ENCODE measurements at places on chromosomes 3 and 15.

DNA sequence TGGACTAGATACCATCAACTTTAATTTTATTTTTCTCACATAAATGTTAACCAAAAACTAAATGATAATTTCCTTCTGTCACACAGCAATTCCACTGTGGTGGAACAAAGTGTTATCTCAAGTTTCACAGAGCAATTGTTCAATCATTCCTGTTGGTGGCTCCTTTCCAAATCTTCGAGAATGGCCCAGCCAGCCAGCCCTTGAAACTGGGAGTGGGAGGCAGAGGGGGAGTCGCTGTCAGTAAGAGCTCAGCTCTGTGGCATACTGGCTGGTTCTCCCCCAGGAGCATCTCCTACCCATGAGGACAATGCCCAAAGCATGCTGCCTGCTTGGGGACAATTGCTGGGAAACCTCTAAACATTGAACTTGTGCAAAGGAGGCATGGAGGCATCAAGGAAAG lies 47.7 kb downstream of the MECOM start:
- no peak for DNase-seq

DNA sequence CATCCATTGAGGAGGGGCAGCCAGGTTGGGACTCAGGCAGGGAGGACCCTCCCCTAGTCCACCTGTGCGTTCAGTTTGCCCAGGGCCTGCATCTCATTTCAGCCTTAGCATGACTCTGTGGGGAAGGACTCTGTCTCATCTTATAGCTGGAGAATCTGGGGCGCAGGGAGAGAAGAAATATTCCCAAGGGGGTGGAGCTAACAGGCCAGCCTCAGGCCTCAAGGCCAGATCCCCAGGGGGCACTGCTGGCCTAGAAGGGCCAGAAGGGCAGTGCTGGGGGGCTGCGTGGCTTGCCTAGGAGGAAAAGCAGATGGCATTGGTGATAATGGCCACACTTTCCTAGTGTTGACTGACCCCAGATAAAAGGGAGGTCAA lies 10.9 kb downstream of the AMOTL2 start:
- no peak for DNase-seq

DNA sequence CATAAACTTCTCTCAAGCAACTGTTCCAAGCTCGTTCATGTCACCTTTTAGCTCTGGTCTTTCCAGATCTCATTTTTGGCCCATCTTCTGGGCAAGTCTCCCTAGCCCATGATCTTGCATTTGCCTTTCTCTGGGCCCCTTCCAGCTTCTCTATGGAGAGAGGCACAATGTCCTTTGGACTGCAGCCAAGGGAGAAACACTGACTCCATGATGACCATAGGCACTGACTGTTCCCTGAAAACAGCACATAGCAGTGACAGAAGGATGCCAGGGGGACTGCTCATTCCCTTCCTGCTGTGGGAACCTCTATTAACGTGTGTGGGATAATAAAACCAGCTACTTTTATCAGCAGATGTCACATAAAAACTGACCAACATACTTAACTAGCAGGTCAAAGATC lies 60.3 kb downstream of the STRIT1 start:
- peak; percentile 96 for DNase-seq

DNA sequence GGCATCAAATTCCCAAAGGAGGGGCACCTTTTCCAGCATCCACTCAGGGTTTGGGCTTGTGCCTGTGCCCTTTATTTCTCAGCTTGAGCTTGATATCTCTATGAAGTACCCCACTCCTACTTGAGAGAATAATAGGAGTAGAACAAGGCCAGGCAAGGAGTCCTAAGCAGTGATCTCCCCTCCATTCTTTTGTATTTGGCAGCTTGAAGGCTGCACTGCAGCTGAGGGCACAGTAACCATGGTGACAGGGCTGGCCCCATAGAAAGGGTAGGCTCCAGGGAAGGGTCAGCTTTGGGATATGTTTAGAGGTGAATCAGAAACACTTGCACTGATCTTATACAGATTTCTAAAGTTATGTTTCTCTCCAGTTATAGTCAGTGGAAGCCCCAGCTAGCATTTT lies 145.4 kb upstream of the SLC24A5 start:
- DNase-seq, result no peak

DNA sequence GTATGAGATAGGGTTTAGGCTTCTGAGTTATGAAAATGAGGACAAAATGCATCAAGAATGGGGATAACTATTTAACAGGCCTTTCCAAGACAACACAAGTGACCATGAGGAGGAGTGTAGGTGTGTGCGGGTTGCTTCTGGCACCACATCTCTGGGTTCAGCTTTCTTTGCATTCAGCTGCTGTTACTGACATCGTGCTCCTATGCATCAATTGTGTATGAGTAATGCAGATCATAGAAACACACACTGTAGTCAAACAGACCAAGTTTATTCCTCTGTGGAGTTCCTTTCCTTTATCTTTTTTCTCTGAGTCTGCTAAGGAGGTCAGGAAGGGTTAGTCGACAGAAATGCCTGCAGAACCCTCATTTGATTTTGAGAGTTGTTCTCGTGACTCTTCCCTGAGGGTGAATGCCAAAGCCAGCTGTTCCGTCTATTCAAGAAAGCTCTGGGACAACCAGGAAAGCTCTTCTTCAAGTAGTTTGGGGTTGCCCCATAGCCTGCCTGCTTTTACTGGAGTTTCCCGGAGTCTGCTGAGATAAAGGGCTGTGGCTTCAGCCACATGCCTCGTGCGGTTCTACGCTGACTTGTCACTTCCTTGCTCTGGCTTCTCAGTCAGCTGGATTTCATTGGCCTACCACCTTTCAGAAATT lies 136.7 kb upstream of the TLE3 start:
- DNase-seq, result no peak

DNA sequence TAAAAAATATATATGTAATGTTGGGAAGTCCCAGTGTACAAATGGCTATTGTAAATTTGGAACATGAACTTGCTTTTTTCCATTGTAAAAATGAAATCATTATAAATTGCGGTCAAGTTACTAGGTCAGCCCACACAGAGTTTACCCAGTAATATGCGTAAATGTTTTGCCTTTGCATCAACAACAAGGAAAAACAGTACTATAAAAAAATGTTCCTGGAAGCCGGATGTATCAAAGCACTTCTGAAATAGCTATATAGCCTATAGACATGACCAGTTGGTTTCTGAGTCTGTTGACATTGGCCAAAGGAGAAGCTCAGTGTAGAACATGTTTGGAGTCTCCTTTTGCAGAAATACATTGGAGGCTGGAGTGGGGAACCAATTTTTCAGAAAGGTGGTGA lies 23.2 kb downstream of the CTNNB1 start:
- no peak for DNase-seq

DNA sequence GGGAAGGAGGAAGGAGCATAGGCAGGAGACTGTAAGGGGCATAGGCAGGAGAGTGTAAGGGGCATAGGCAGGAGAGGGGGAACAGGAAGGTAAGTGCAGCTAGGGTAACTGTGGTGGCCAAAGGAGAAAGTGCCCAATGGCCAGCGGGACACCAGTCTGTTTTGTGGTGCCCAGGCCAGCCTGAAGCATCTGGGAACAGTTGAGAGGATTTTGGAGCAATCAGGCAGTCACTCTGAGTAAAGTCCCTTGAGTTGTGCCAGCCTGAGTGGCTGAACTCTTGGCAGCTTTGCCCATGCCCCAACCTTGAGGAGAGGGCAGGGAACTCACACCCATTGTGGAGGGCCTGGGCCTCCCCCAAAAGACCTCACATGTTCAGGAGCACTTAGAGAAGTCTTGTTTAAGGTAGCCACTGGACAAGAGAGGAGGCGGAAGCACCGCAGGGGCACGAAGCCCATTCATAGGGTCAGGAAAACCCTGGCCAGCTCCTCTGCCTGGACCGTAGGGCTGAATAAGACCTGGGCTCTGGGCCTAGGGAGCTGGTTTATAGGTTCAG lies 3.5 kb upstream of the TGM5 start:
- no peak for DNase-seq

DNA sequence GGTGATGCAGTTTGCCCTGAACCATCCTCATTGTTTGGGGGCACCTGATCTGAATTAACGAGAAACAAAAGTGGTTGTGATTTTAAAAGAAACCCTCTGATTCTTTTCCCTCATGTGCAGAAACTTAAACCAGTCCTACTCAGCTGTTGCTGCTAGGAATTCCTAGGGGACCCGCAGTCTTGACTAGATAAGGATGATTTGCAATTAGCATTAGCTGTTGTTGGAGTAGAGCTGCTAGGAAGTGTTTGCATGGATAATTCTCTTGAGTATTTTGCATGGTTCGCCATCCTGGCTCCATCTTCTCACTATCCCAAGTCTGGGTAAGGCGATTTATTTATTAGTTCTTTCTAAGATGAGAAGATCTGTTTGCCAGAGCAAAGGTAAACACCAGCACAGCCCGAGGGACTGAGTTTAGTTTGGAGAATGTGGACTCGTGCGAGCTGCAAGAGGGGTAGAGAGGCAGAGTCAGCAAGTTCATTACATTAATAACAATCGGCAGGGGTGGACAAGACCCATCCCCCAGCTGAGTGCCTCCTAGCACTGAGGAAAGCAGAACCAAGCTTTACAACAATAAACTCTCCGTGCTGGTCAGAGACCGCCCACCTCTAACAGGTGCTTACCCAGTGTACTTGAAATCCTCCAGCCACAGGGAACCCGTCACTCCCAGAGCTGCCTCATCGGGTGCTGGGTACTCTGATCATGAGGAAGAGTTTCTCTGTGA lies 4.1 kb downstream of the FGD5 start:
- peak; percentile 17 for DNase-seq

DNA sequence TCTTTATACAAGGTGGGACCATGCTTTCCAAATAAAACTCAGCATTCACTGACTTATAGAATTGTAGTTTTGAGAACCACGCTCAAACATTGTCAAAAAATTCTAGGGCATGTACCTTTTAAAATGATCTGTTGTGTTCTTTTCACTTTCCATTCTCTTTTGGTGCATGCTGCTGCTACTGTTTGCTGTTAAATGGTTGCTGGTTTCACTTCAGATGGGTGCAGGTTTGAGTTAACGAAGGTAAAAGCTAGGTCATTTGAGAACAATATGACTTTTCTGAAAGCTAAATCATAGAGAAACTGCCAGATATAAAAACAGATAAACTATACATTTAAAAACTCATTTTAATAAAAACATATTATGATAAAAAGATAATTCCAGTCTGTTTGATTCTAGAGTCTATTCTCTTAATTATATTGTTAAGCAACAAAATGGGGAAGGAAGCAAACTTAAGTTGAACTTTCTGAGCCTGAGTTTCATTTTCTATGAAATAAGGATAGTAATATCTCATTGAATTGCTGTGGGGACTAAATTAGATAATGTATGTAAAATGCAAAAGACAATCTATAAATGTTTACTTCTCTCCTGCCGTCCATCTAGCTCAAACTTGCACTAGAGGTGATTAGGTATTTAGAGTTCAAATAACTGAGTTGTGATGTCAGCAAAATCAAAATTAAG lies 82.4 kb downstream of the OXSM start:
- no peak for DNase-seq

GRCh38 chr15:75647370-75648155 lies at the start of gene SNX33:
SNX33 (plus strand) TSS chr15:75647912; CDS start chr15:75649103, 1,191 bp downstream.
- no peak for DNase-seq

- DNase-seq, result peak; percentile 15
These were observed 54.0 kb downstream of the NR1D2 start for GRCh38 chr3:23999012-23999641.

DNA sequence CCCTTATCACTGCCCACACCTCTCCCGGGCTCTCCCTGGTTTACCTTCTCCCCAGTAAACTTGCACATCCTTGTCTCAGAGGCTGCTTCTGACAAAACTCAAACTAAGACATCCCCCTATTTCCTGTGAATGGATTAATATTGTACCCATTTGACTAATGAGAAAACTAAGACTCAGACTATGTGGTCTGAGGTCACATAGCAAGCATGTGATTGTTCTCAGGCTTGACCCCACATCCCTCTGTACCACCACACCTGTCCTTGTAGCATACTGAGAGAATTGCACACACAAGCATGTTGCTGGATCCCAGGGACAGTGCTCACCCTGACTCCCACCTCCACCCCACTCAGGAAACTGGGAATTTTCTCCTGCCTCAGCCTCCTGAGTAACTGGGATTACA lies 90.7 kb upstream of the HES1 start:
- no peak for DNase-seq

- no peak for DNase-seq
These were observed 1.4 kb upstream of the TMEM87A start for GRCh38 chr15:42274702-42274989.

DNA sequence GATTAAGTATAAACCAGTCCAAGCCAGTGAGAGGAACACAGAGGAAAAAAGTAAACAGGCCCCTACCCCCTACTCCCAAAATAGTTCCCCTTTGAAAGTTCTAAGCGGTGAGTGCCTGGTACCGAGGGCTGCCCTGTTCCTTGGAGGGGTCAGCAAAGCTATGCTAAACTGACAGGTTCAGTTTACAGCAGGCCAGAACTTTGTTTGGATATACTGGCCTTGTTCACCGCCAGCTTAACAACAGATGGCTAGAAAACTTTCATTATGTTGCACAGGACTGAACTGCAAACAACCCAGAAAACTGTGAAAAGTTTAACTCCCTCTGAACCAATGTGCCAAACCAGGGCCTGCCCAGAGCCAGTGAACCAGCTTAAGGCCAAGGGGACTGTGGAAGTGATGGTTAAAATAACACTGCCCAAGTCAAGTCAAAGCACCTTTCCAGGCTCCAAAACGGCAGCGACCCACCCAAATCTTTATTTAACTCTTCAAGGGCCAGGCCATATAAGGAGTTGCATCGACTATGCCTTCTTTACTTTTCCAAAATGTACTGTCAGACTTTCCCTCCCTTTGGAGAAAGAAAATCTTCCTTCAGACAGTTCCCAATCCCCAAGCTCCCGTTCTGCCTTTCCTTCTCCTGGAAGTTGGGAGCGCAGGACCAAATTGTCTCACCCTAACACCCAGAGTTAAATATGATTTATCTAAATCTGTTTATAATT lies 448.0 kb downstream of the FOXP1 start:
- DNase-seq, result no peak

DNA sequence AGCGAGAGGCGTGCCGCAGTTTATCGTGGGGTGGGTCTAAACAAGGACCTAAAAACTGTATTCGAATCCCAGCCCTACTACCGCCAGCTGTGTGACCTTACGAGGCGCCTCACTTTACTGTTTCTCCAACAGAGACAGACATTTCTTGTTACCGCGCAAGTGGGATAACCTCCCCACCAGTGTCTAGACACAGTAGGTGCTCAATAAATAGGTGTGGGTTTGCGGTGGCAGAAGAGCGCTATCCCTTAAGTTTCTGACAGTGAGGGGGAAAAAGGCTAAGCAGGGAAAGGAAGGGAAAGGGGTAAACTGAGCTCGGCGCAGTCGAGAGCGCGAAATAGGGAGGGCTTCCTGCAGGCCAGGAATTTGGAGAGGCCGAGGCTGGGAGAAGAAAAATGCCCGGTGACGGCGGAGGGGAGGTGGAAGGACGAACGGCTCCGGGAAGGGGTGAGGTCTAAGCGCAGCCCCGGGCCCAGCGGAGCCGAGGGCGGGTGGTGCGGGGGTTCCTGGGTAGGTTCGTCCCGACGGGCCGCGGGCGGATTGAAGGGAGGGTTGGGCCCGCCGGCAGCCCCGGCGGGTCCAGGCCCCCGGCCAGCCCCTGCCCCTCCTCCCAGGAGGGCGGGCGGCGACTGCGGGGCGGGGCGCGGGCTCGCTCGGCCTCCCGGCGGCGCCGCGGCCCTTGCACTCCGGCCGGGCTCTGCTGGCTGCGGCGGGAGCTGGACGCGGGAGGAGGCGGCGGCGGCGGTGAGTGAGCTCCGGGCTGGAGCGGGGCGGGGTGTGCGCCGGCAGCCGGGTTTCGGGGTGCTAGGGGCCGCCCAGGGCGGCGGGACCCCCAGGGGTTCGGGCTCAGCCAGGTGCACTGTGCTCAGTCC lies at the start of gene CGNL1:
CGNL1 (plus strand) TSS at position 679 of the 869 bp plus-strand sequence. CDS start 61,495 bp downstream, outside the sequence.
- no peak for DNase-seq

All from LNCaP clone FGC (cell line).